ENCODE measurements at places on chromosomes 5 and 9.

DNA sequence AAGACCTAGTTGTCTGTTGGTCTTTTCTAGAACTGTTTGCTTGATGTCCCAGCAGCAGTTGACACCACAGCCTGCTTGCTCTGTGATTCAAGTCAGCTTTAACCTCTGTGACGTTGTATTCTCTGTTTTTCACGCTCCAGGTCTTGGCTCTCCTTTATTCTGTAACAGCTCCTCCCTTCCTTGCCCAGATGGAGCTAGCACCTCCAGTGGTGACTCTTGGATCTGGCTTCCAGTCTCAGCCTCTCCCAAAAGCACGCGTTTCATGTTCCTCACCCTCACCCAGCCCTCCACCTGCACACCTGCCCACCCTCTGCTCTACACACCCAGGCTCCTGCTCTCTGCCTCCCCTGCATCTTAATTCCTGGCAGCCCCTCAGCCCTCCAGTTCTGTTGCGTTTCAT is 50.6 kb downstream of the DMRT1 start:
- DNase-seq = no peak

- DNase-seq = peak; percentile 98
These were observed 45.4 kb downstream of the ANXA2R start for GRCh38 chr5:42994555-42995359.

GRCh38 chr5:104071887-104072286 is 509.3 kb upstream of the NUDT12 start:
- no peak for DNase-seq

- no peak for DNase-seq
These were observed 91.5 kb upstream of the TUT7 start for GRCh38 chr9:86445671-86446070.

- DNase-seq = no peak
These were observed 2.6 kb upstream of the QRFP start for GRCh38 chr9:130899051-130899748.

DNA sequence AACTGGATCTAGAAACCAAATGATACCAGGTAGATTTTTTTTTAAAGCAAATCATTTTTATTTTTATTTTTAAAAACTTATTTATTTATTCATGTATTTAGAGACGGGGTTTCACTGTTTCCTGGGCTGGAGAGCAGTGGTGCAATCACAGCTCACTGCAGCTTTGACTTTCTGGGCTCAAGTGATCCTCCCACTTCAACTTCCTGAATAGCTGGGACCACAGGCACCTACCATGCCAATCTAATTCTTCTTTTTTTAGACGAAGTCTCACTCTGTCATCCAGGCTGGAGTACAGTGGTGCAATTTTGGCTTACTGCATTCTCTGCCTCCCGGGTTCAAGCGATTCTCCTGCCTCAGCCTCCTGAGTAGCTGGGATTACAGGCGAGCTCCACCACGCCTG is 41.3 kb upstream of the CDK20 start:
- DNase-seq = no peak

DNA sequence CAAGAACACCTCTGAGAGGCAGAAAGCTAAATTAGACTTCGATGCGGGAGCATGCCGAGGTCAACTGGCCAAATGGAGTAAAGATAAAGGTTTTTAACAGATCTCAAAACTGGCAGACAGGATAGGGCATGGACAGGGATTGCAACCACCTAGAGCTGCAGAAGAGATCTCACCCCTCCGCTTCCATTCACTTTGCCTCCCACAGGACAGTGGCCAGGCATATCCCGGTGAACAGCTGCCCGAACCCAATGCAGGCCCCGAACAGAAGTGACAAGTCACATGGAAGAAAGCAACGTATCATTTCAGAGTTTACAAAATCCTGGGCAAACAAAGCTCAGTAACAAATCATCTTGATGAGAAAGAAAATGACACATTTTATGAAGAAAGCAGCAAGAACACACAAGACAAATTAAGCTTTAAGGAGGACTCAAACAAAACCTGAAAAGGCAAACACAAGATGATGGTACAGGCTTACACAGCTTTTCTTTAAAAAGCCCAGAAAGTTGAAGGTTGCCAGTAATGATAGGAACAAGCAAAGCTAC is 18.4 kb downstream of the RNF130 start:
- no peak for DNase-seq

- DNase-seq = no peak
These were observed 47.9 kb downstream of the NACC2 start for GRCh38 chr9:136047076-136047774.

- no peak for DNase-seq
These were observed 71.8 kb downstream of the FRMD3 start for GRCh38 chr9:83466351-83466750.

DNA sequence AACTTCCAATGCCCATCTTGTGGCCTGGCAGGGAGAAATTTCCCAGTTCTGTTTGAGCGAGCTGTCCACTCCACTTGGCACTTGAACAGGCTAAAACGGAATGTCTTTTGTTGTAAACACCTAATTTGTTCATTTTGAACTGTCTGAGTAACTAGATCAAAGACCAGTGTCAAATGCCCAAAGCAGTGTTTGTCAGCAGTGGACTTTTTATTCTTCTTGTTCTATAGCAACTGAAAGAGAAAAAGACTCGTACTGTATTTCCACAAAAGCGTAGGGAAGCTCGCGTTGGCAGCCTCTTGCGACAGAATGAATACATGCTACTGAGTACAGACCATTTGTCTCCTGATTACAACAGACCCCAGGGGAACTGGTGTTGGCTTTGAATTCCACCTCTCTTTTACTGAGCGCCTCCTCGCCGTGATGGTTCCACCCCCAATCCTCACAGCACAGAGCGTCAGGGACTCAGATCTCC is 601.8 kb upstream of the ZNF608 start:
- DNase-seq = no peak

GRCh38 chr5:27158775-27159174 is 120.4 kb upstream of the CDH9 start:
- DNase-seq = no peak

GRCh38 chr9:18405240-18405639 is 68.7 kb upstream of the ADAMTSL1 start:
- DNase-seq = no peak

DNA sequence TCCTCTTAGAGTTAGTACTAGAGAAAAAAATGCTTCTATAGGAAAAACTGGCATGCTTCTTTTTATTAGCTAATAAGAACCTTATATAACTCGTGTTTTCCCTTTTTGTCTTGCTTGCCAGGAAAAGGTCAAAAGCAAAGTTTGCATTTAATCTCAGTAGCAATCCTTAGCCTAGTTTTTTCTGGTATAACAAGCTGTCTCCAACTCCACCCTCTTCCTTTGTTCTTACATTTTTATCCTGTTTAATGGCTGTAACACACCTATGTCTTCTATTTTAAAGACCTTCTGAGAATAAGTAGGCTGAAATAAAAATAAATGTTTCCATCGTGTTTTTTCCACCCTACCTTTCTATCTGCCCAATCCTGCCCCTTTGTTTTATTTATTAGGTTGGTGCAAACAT is 158.3 kb downstream of the SNCAIP start:
- no peak for DNase-seq

- no peak for DNase-seq
These were observed 26.7 kb upstream of the GRIA1 start for GRCh38 chr5:153463806-153464205.

GRCh38 chr9:108900176-108900575 is 33.7 kb downstream of the ELP1 start:
- no peak for DNase-seq

GRCh38 chr5:74942622-74943286 is 76.6 kb upstream of the FAM169A start:
- DNase-seq = no peak

DNA sequence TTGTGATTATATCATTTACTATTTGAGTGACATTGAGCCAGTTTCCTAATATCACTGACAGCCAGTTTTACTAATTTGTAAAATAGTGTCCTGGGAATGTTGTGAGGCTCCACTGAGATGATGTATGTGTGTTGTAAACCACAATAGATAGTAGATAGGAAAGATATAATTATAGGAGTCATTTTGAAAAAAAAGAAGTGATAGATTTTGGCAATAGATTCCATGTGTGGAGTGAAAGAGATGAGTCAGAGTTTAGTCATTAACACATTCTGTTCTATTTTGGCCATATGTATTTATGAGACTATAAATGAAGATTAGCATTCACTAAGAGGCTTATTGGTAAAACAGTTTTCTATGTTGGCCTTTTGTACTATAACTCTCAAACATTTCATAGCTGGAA is 388.2 kb downstream of the FAM170A start:
- DNase-seq = no peak

Measured in NCI-H187 (cell line).